ENCODE measurements at places on chromosomes 4 and X. TPM values are rescaled to one million over a fixed set of nuclear protein-coding genes. Genes with fewer than 3 reads are reported as not detected.

GRCh38 chr4:119132306-119132705 lies 3.3 kb upstream of the MYOZ2 start:
- DNase-seq, result no peak

- no peak for DNase-seq
These were observed 40.9 kb upstream of the PRDM8 start for GRCh38 chr4:80156410-80156809.

CT55 gene
- not detected for total RNA-seq

DNA sequence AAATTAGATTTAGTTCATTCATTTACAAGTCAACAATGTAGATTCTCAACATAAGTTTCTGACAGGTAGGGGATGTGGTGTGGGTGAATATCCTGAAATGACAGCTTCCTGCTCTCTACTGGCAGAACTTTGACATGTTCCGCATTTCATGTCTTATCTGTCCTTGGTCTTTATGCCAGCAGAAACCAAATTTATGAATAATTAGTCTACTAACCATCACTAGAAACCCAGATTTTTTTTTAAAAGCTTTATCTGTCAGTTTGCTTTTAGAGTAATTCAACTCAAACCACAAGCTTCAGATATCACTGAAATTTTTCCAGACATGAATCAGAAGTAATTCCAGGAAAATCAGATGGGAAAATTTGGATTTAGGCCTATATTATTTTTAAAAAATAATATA lies 17.9 kb downstream of the COQ2 start:
- no peak for DNase-seq

SYN1 gene
- 0.47 TPM for total RNA-seq

DNA sequence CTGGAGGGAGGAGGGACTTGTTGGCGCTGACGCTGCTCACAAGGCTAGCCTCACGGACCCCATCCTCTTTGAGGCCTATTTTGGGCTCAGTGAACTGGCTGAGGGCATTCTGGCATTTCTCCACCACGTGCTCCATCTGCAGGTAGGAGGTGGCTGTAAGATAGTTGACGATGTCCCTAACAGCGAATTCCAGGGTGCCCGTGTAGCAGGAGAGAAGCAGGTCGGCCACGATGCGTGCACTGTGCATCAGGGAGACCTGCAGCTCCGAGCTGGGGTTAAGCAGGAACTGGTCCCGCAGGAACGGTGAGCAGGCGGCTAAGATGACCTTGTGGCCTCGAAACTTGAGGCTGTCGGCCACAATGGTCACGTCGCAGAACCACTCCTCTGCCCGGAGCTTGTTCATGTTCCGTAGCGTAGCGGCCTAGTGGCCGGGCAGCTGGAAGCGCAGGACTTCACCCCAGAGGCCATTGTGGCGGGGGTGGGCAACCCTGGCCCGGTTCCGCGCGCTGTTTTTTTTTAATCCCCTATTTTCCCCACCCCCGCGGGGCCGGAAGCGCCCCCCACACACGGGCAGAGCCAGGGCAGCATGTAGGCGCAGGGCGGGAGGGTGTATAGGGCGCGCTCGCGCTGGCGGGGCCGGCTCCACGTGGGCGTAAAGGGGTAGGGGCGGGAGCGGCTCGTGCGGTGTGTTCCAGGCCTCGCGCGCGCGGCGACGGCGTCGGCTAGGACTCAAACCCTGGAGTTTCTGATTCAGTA lies 73.2 kb downstream of the UBE2K start:
- no peak for DNase-seq

- no peak for DNase-seq
These were observed 46.9 kb downstream of the WFS1 start for GRCh38 chr4:6316461-6317003.

ZNF330 gene
- 54.2 TPM for total RNA-seq

- no peak for DNase-seq
These were observed 328.3 kb downstream of the UNC5C start for GRCh38 chr4:95220205-95221175.

- DNase-seq, result no peak
These were observed 6.9 kb upstream of the STK32B start for GRCh38 chr4:5044341-5044740.

Data from activated naive CD4-positive, alpha-beta T cell treated with anti-CD3 and anti-CD28 coated beads, Interleukin-2, amount 50 U/mL, for 72 hours (primary cell).